ENCODE measurements at places on chromosomes 13 and 19.

GRCh38 chr19:9917321-9917720 is 19.0 kb downstream of the OLFM2 start:
- peak; percentile 67 for DNase-seq

- no peak for DNase-seq
Measured at GRCh38 chr19:2625434-2625833, 77.1 kb downstream of the GNG7 start.

DNA sequence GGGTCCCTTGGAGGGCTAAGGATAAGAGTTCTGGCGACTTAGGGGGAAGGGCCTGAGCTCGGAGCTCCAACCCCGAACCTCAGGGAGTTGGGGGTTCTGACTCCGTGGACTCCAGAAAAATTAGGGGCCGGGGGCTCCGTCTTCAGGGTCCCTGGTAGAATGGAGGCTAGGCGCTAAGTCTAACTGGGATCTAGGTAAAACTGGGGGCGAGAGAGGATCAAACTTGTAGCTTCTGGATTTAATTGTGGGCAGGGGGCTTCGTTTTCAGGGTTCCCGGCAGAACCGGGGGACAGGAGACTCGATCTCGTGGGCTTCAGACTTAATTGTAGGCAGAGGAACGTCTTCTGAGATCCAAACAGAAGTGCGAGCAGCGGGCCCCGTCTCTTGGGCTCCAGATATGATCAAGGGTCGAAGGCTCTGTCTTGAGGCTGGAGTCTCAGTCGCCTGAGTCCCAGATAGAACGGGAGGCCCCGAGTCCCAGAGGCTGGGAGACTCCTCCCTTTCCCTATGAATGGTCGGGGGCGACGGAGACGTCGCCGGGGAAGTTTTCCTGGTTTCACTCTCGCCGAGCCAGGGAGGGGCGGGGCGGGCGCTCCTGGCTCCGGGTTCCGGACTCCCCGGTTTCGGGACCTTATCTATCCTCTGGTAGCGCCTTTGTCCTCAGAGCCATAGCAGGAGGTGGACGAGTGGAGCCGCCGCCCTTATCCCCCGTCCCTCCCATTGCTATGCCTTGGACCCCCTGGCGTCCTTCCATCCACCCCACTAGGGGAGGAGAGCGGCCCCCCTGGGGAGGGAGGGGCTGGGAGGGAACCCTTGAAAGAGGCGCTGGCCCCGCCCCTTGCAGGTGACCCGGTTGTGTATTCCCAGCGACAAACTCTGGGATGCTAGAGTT is 1.3 kb downstream of the NECTIN2 start:
- DNase-seq = peak; percentile 74

GRCh38 chr19:18408053-18408476 is 10.6 kb upstream of the LRRC25 start:
- no peak for DNase-seq

DNA sequence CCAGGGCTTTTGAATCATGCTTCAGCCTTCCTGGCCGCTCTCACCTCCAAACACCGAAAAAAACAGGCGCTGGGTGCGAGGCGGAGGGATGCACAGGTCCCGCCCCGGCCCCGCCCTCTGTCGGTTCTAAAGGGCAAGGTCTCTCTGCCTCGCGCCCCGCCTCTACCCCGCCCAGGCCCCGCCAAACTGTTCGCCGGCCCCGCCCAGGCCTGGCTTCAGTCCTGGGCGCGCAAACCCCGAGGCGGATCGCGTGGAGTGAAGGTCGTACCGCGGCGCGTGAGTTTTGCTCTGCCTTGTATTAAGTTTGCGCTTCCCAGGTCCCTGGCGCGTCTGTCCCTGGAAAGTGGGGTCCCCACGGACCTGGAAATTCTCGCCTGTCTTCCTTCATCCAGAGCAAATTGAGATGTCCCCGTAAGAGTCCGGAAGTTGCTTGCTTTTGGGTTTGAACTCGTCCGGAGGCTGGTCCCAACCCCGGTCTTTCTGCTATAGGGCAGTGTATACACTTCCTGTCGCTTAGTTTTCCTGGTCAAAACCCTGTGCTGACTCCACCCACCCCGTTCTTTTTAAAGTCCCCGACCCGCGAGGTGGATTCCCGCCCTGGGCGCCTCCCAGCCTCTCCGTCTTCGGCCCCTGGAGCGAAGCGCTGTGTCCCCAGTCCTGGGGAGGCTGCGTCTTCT is 8.4 kb downstream of the ZNF808 start:
- DNase-seq = peak; percentile 75

GRCh38 chr19:44684892-44685863 is 13.8 kb upstream of the CEACAM16 start:
- DNase-seq = peak; percentile 99

DNA sequence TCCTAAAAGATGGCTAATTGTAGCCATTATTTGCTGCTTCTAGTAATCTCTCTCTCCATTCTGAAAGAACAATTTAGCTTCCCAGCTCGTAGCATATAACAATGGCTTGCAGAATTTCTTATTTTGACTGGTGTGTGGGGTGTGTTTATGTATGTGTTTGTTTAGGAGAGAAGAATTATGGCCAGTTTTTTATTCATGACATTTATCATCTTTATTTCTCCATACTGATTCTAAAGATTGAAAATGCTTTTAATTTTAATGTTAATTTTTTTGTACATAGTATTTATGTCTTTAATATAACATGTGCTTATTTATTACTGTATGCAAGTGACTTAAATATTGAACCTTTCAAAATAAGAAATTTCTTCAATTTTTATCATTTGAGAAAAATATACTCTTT is 115.8 kb upstream of the TMTC4 start:
- no peak for DNase-seq

GRCh38 chr13:30615866-30616541 is 1.7 kb upstream of the USPL1 start:
- peak; percentile 70 for DNase-seq

DNA sequence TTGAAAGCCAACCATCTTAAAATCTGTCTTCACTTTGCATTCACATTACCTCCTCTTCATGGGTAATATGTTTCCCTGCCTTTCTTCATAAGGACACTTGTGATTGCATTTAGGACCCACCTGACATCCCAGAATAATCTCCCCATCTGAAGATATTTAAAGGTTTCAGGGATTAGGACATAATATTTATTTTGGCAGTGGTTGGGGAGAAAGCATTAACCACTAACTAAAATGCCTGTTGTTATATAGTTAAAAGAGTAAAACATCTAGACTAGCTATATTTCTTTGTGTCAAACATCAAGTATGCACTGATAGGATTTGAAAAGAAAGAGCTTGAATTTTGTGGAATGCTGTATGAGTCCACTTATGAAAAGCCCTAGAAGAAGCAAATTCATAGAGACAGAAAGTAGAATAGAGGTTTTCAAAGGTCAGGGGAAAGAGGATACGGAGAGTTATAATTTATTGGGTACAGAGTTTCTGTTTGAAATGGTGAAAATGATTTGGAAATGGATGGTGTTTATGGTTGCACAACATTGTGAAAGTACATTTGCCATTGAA is 457.7 kb upstream of the SPRY2 start:
- DNase-seq = no peak

- no peak for DNase-seq
Measured at GRCh38 chr19:18784786-18785120, 6.4 kb downstream of the COMP start.

- DNase-seq = no peak
Measured at GRCh38 chr19:16915135-16915534, 26.3 kb downstream of the F2RL3 start.

- no peak for DNase-seq
Measured at GRCh38 chr19:38036707-38037611, 130.0 kb downstream of the SIPA1L3 start.

DNA sequence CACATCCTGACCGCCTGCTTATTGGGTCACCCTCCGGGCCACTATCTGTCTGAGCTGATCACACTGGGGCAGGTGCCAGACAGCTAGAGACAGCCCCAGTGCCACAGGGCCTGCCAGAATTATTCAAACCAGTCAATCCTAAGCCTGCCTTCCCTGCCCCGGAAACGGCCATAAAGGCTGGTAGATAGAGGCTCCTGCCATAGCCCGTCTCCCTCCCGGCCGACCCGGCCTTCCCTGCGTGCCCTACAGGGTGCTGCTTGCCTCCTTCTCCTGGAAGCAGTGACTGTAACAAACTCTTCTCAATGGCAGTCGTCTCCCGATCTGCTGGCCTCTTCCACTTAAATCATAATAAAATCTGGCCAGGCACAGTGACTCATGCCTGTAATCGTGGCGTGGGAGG is 158.6 kb upstream of the SOX1 start:
- DNase-seq = no peak

GRCh38 chr19:38047049-38047438 is 140.0 kb downstream of the SIPA1L3 start:
- DNase-seq = no peak

GRCh38 chr13:73399347-73400216 is 340.8 kb downstream of the KLF5 start:
- DNase-seq = no peak

DNA sequence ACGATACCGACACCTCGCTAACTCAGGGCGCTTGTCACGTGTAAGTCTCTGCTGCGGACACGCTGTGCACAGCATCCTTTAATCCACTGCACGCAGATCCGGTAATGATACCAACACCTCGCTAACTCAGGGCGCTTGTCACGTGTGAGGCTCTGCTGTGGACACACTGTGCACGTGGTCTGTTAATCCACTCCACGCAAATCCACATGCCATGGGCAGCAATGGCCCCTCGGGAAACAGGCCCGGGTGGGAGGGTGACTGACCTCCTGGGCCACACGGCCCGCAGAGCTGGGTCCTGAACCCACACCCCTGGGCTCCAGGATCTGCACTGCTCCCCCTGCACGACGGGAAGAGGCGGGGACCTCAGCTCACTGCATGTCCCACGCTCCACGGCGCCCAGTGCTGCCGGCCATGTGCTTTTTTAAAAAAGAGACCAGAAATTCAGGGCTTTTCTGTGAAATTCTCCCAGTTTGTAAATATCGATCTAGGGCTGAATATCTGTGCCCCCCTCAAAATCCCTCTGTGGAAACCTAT is 16.1 kb downstream of the SHC2 start:
- DNase-seq = no peak

DNA sequence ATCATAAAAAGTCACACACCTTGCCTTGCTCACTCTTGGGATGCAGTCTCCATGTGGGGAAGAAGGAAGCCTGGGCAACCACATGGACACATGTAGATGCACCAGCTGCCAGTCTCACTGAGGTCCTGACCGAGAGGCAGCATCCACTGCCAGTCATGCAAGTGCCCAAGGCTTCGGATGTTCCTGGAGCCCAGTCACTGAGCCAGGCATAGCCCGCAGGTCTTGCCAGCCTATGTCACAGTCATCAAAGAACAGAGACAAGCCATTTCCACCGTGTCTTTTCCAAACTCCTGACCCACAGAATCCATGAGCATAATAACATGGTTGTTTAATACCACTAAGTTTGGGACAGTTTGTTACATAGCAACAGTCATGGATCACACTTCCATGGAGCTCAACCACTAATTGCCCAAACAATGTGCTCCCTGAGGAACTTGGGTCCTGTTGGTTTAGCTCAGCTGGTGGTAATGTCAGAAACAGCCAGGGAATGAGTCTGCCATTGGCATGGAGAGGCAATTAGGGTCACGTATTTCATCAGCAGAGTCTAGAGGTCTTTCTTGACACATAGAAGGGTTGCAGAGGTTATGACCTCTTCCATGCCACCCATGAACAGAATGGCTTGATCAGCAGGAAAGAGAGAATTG is 21.5 kb downstream of the STARD13 start:
- no peak for DNase-seq

DNA sequence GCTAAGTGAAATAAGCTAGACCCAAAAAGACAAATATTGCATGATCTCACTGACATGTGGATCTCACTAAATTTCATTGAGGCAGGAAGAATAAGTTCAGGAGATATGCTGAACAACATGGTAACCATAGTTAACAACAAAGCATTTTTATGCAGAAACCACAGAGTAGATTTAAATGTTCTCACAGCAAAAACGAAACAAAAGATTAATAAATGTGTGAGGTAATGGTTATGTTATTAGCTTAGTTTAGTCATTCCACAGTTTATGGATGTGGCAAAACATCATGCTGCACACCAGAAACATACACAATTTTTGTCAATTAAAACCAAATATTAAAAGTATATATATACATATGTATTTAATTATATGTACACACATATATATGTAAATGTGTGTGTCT is 765.8 kb downstream of the SLITRK5 start:
- no peak for DNase-seq

GRCh38 chr19:43313711-43314495 is 39.6 kb upstream of the CD177 start:
- DNase-seq = no peak

DNA sequence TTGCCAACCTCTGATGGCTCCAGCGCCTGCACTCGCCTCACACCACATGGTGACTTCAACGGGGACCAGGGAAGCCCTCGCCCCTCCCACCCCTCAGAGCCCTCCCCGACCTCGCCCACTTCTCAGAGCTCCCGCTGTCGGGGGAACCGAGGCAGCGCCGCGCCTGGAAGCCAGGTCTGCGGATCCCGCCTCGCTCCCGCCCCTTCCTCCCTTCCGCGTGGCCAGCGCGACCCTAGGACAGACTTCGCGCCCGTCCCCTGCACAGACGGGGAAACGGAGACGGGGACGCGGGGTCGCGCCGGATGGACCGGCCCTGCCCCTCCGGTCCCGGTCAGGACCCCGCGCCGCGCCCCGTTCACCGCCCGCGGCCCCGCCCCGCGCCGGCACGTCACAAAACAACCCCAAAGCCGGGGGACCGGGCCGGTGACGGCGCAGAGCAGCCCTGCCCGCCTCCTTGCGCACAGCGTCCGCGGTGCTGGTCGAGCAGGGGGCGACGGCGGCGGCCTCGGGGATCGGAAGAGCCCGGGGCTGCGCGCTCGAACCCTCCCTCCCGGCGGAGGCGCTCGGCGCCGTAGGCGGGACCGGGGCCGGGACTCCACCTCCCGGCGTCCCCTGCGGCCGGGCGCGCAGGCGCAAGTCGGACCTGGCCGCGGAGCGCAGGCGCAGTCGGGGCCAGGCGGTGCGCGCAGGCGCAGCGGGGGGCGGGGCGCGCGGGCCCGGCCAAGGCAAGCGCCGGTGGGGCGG is 379 bp upstream of the CDC34 start:
- peak; percentile 91 for DNase-seq

DNA sequence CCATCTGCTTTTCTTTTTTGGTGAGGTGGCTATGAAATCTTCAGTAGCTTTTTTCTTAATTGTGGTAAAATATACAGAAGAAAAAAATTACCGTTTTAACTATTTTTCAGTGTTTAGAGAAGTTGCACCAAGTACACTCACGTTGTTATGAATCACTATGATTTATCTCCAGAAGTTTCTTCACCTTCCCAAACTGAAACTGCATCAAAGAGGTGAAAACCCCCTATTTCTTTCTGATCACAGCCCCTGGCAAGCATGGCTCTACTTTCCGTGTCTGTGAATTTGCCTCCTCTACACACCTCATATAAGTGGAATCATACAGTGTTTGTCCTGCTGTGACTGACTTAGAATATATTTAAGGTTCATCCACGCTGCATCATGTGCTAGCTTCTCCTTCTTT is 15.6 kb upstream of the SIGLEC10 start:
- no peak for DNase-seq

GRCh38 chr19:36999313-36999712 is 78.9 kb upstream of the ZNF420 start:
- DNase-seq = no peak

- peak; percentile 83 for DNase-seq
Measured at GRCh38 chr13:99313501-99313900, 6.3 kb upstream of the GPR183 start.

All from lung microvascular endothelial cell (primary cell).